ENCODE measurements at places on chromosomes 3 and 15.

DNA sequence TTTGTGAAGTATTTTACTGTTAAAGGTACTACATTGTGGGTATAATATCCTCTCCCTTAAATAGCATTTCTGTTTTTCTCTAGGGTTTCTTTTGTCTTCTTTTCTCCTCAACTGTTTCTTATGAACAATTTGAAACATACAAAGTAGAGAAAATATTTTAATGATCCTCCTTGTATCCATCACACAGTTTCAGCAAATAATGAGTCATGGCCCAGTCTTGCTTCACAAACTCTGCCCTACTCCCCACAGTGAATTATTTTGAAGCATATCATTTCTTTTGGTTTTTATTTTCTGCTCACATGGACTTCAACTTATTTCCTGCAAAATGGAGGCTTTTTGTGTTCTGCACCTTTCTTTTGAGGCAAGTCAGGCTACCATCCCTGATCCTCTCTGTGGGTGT is 6.1 kb upstream of the SCAANT1 start:
- no peak for DNase-seq

DNA sequence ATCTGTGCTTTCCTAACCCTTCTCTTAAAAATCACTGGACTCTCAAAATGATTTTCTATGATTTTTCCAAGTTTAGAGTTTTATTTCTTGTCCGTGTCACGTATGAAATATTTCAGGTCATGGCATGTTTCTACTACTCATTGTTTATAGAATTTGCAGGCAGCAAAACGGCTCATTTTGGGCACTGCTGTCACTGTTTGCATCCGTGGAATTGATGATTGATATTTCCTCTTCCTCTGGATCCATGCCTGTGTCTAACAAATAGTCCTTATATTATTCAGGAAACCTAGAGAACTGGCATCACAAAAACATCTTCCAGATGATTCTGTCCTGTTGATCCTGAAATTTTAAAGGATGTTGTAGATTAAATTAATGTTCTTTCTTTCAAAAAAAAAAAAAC is 47.6 kb downstream of the LARS2 start:
- no peak for DNase-seq

- no peak for DNase-seq
Measured at GRCh38 chr3:355622-356021, 159.1 kb downstream of the CHL1 start.

DNA sequence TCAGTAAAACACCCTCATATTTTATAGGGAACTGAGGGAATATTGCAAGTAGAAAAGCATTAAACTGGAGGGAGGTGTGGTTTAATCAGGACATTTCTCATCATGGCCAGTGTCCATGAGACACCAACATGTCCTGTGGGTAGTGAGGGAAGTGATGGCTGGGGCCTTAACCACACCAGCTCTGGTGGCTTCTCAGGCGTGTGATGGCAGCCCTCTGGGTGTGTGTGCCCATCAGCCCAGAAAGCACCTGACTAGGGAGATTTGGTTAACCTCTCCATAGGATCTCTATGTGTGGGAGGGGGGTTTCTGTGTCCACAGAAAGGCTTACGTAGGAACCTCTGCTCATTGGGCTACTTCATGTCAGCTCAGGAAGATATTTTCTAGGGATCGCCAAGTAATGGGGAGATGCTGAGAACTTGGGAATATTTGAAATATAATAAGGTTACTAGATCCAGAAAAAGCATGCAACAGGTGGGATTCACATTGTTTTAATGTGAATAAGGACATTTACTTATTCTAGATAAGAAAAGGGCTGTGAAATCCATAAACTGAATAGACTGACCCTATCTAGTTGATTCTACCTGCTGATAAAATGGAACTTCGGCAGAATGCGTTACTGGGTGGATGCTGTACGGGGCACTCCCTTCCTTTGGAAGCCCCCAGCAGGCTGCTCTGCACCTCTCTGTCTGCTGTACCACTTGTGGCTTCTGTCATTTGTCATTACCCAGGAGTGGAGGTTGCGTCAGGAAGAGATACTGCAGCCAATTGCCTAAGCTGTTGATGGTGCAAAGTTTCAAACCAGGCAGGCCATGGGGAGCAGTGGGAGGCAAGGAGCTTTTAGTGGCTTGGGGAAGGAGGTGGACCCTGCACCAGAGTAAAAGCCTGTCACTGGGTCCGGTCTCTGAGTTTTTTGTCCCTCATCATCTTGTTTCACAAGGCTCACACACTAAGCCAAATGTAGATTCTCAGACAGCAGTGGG is 21.5 kb downstream of the PDHB start:
- no peak for DNase-seq

- DNase-seq = no peak
Measured at GRCh38 chr3:189561256-189561655, 69.9 kb upstream of the TP63 start.

GRCh38 chr15:88681610-88682221 is 42.9 kb downstream of the ISG20 start:
- DNase-seq = no peak

GRCh38 chr3:72123908-72124441 is 339.0 kb upstream of the PROK2 start:
- peak; percentile 59 for DNase-seq

- no peak for DNase-seq
Measured at GRCh38 chr3:117228466-117228865, 518.9 kb downstream of the TUSC7 start.

DNA sequence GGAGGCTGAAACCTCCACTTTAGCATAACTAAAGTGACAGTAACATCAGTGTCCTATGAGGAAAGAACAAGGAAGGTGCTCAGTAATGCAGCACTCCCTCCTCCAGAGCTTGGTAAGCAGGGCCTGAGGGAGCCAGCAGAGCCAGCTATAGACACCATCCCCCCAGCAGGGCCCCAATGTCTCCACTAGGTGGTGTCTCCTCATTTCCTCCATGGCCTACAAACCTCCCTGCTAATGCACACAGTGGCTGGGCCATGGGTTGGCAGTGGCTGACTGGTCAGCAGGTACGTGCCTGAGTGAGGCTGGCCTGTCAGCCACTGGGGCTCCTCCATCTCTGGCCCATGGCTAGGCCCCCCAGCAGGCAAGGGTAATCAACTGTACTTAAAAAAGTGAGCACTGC is 13.6 kb downstream of the MRPS25 start:
- DNase-seq = peak; percentile 66

DNA sequence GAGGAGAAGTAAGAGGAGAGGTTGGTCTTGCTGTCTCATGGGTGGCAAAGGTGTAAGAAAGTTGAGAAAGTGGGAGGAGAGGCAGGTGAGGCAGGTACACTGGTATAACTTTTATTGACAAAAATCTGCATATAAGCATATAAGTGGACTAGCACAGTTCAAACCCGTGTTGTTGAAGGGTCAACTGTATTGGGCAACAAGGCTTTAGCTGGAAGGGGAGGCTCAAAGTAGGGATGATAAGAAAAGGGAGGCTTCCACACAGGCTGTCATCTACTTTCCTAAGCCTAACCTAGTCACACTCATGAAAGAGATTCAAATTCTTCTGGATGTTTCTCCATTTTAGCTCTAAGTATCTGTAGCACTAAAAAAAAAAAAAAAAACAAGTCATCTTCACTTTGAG is 188.1 kb upstream of the SEMA6D start:
- DNase-seq = no peak

DNA sequence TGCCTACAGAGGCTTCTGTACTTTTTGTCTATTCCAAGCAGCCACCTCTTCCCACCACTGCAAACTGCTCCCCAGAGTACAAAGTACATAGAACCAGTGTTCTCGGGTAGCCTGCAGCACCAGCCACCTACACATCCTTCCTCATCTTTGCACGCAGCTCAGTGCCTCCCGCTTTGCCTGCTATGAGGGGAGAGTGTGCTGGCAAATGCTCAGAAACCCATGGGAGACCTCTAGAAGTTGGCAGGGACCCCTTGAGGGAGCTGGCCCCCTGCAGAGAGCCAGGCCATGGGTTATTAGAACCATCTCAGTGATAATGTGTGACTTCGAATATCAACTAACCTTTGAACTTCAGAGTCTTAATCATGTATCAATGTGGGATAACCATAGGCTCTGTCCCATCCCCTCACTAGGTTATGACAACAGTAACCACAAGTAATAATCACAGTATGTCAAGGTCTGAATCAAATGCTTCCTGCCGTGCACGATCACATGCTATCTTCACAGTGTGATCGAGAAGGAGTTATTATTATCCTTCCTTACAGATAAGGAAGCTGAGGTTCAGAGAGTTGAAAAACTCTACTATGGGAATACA is 22.8 kb upstream of the SMAD3 start:
- no peak for DNase-seq

- no peak for DNase-seq
Measured at GRCh38 chr3:73706771-73707170, 82.0 kb upstream of the PDZRN3 start.

DNA sequence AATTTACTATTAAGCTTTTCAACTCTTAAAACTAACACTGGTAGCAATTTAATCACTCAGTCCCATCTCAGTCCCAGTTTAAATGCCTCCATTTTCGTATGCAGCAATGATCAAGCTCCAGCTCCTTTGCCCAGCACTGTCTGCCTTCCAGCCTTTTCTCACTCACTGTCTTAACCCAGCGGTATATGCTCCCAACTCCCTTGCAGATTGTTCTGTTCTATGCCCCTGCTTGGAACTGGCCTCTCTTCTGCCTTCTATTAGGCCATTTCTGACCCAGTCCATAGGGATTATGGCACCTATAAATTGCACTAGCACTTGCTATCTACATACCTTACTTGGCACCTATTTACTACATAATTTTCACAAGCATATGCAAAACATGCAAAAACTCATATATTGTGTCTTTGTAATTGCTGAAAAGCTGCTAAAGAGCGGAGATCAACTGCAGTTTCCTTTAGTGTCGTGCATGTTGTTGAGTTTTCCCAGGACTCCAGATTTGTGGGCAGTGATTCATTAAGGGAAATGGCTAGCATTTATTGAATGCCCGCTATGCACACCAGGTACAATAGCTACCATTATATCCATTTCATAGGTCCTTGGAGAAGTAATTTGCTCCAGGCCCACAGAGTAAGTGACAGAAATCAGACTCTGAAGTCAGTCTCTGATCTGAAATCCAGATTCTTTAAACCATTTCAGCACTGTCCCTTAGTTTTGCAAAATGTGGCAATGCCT is 24.4 kb downstream of the CRBN start:
- DNase-seq = no peak

DNA sequence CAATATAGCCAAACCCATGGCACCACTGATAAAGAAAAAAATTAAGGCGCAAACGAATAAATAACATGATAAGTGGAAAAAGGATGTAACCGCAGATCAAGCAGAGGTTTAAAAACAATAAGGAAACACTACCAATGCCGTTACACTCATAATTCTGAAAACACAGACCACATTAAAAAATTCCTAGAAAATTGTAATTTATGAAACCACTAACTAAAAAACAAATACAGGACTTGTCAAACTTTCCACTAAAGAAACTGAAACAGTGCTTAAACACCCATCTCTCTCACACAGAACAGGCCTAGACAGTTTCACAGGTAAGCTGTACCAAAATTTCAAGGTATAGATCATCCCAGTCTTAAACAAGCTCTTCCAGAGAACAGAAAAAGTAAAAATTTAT is 28.4 kb downstream of the PCSK6 start:
- peak; percentile 20 for DNase-seq

DNA sequence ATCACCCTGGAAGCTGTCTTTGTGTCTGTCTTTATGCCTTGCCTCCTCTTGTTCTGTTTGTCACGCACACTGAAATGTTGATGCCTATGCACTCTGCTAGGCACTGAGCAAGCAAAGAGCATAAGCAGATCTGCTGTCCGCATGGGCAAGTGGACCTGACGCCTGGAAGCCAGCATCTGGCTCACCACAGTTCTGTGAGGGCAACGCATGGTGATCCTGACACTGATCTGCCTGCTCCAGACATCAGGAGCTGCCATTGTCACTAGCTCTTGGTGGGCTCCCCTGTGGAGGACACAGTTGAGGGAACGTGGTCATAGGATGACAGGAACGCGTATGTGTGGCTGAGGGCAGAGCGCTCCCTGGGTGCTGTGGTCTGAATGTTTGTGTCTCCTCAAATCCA is 234.6 kb downstream of the ADAMTS17 start:
- no peak for DNase-seq

GRCh38 chr3:128432971-128433836 is 33.5 kb downstream of the DNAJB8 start:
- DNase-seq = no peak
